ENCODE measurements at places on chromosomes 6 and 20.

DNA sequence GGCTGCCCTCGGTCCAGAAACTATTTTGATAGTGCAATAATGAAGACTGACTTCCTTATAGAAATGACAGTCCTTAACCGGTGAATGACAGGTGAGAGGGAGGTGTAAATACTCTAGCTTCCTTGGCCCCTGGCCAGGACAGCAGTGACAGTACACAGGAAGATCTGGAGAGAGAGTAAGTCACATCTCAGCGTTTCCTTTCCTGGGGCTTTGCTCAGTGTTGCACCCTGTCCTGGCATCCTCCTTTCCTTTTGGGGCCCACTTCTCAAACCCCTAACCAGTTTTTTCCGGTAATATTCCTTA is 336.9 kb downstream of the CD83 start:
- no peak for DNase-seq

- no peak for DNase-seq
These were observed 50.2 kb downstream of the TBC1D7 start for GRCh38 chr6:13278164-13278563.

DNA sequence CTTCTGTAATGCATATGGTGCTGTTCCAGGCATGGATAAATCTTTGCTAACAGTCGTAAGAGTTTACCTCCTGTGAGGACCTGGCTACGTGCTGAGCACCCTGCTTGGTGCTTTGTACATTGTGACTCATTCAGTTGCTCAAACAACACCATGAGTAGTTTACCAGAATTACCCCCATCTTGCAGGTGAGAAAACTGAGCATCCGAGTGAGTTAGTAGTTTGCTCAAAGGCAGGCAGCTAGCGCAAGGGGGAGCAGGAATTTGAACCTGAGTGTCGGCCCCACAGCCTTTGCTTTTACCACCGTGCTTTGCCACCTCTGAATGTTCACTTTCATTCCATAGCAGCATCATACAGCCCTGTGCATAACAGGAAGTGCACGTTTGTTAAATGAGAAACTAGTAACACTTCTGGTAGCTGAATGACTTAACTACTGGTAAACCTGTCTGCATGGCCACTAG is 121.9 kb downstream of the MTHFD1L start:
- no peak for DNase-seq

DNA sequence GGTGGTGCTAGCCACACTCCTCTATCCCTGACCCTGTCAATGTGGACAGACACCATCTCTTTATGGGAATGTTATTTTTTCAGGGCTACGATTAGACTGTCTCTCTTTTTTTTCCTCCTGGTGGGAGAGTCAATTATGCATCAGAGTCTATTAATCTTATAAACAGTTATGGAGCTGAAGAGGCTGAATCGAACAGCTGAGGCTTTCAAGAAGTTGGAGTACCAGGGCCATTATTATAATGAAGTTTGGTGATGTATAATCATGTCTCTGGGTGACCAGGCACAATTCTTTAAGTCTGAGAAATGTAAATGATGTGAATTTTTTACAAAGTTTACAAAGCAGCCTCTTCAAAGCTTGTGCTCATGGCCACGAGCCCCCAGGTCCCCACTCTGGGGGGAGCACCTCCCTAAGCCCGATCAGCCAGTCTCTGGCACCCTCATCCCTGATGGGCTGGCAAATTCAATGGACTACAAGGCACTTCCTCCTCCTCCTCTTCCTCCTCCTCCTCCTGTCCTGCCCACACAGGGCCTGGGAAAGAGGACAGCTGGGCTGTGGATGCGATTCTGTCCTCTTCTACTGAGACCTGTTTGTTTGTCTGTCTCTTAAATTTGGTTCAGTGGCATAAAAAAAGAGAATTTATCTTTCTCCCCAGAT is 43.9 kb upstream of the QKI start:
- DNase-seq = no peak

DNA sequence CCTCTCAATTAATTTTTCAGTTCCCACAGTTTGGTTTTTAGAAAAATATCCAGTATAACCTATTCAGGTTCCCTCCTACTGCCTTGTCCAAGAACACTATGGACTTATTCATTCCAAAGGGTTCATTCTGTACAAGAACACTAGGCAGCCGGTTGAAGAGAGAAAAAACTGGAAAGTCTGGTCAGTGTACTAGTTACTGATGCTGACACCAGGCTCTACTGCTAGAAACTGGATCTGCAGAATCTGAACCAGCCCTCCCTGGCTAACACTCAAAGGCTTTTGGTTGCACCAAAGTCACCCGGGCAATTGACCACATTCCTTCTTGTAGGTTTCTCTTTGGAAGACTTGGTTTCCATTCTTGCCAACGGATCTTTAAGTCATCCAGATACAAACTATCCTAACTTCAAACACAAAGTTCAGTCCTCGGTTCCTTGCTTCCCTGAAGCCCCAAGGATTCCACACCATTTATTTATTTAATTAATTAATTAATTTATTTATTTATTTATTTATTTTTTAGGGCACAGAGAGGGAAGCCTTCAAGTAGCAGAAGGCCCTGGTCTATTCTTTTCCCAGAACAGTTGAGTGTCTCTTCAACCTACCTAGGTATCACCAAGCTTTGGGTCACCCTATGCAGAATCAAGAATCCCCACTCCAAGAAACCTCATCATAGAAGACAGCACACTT is 268.1 kb downstream of the ADGB start:
- no peak for DNase-seq

DNA sequence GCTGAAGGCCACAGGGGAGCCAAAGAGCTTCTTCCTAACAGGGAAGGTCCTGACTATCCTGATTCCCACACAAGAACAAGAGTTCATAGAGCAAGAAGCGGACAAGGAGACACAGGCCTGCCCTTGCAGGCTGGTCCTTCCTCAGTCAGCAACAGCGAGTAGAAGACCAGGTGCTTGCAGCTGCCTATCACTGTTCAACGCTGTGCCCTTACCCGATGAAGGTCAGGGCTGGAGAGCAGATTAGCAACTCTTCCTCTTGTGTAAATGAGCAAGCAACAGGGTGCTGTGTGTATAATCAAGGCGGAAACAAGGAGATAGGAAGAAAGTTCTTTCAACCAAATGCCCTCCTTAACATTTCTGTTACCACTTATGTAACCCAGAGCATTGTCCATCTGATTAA is 115.3 kb upstream of the SPACA1 start:
- DNase-seq = no peak
